ENCODE measurements at places on chromosomes 11 and 22.
A peak's percentile ranks its signal among the peaks of the same experiment; 100 is the strongest.

DNA sequence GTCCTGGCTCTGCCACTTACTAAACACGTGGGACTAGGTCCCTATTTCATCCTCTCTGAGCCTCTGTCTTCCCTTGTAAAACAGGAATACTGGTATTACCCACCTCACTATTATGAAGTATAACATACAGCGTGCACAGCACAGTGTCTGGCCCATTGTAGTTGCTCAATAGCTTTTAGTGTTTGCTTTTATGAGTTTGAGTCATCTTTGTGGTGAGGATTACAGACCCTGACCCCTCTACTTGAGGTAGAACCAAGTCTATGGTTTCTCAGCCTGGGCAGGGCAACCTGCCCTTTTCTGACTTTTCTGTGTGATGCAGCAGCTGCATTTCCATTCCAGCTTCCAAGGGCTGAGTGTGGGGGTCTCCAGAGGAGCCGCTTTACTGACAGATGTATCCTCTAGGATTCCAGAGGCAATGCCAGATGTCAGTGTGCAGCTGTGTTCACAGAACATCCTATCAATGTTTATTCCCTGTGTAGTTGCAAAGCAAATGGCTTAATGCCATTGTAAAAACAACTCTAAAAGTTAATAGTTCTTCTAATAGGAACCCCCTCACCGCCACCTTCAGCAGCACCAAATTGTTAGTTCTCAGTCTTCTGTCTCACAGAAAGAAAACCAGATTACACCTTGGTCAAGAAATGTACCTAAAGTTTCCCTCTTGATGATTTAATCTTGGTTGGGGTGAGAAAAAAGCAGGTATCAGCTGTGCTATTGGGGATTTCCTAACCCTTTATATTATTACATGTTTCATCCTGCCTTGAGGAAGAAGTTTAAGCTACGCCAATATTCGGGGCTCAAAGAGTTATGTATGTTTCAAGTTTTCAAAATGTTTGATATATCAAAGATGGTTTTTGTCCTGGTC lies 16.8 kb downstream of the PRR5L start:
- no peak for DNase-seq

DNA sequence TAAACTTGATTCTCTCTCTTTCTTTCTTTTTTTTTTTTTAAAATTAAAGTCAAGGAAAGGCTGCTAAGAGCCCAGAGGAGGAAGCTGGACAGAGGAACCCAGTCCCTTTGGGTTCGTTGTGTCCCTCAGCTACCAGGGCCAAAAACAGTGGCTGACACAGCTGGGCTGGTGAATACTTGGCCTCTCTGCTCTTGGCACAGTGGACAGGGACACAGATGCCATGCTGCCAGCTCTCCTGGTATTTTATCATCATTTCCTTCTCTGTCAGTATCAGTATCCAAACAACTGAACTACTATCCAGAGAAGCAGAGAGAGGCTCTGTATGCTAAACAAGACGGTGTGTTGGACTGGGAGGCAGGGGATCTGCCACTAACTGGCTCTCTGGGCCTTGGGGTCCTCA lies 123.7 kb upstream of the CCDC90B start:
- no peak for DNase-seq

GRCh38 chr22:17637490-17638181 lies 921 bp upstream of the BCL2L13 start:
- DNase-seq, result no peak

- no peak for DNase-seq
Observed at GRCh38 chr11:99424313-99425084, 403.8 kb downstream of the CNTN5 start.

- DNase-seq, result no peak
Observed at GRCh38 chr22:31055635-31056159, 25.4 kb upstream of the SMTN start.

DNA sequence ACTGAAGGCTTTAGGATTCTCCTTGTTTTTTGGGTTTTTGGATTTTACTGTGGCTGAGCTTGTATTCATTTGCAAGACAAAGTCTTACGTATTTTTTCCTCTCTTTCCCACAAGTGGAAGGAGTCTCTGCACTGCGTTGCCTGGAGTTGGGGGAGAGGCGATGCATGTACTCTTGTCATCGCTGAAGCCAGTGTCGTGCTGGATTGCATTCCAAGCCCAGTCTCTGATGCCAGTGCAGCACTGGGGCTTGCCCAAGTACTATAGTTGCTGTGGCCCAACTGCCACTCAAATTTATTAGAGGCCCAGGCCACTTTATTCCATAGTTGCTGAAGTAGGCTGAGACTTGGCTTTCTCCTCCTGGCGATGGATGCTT lies 230.2 kb downstream of the DYNC2H1 start:
- DNase-seq, result no peak

DNA sequence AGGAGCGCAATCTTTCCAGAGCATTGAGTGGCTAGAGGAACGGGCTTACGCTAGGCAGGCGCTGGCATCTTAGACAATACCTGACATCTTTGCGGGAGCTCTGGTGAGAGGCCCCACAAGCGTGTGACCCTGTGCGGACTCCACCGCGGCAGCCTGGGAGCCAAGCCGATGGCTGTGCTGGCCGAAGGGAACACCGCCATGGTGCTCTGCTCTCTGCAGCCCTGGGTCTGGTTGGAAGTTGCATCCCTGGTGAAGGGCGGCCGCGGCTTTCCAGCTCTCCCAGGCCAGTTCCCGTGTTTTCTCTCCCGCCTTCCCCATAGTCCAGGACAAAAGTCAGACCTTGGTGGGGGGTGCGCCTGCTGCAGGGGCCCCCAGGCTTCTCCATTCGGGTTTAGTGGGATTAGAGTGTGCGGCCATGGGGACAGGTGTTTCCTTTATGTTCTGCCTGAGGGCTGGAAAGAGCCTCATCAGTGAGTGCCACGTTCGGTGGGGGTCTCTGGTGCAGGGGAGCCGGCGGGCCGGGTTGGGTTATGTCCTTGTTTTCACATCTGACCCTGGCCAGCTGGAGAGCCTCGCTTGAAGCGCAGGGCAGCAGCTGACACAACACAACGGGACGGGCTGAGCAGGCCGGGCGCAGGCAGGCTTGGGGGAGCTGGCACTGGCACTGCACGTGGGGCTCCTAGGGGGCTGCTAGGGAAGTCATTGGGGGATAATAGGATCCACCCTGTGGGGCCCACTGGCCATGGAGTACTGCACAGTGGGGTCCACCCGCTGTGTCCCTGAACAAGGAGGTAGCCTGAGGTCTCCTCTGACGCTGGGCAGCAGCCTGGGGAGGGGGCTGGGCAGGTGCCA lies 94.8 kb downstream of the KCNQ1 start:
- no peak for DNase-seq

- DNase-seq, result no peak
Observed at GRCh38 chr11:113567867-113568544, 92.8 kb upstream of the DRD2 start.

GRCh38 chr22:33341611-33342010 lies 283.4 kb upstream of the SYN3 start:
- no peak for DNase-seq

DNA sequence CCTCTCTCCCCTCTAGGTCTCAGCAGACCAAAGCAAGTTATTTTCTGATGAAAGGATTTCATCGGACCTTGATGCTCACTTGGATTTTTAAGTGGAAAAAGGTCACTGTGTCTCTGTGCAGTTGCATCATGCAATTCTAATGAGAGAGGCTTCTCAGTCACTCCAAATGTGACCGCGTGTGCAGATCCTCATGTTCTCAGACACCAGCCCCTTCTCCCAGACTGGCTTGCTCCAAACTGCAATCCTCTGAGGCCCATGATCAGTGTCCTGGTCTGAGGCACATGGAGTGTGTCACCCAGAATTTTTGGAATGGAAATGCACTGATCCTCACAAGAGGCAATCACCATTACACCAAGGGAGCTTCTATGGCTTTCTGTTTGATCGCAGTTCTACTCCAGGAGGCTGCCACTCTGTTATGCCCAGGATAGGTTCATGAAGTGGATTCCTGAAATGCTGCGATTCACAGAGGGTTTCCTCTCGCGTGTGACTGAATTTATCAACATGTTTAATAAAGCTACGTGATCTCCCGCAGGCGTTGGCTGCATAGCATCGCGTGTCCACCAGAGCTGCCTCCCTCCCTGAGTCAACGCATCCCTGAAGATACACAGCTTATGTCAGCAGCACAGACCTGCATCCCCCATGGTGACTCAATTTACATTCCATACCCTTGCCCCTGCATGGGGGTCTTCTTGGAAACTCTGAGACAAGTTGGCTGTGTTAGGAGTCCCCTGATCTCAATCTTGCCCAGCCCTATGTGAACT lies 544.6 kb upstream of the B3GAT1 start:
- no peak for DNase-seq

- DNase-seq, result no peak
Observed at GRCh38 chr11:119990309-119991021, 147.4 kb downstream of the TRIM29 start.

- peak; percentile 46 for DNase-seq
Observed at GRCh38 chr11:1852877-1853276, at the start of gene LSP1. LSP1 (plus strand) TSS chr11:1853084; CDS start chr11:1853145, 61 bp downstream.

GRCh38 chr11:69208190-69209037 lies 52.7 kb downstream of the SMIM38 start:
- DNase-seq, result no peak

DNA sequence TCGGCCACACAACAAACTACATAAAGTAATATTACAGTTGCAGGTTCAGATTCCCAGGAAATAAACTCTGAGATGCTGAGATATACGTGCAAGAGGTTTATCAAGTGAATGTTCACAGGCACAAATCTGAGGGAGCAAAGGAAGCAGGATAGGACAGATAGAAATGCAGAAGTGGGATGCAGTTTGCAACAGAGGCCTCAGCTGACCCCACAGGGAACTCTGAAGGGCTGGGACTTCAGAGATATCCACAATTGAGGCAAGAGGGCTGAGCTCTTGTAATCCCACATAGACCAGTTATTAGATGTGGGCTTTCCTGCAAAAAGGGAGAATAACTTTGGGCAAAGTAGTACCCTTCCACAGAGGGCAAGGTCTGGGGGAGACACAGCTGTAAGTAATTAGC lies 25.4 kb upstream of the ARHGAP20 start:
- DNase-seq, result peak; percentile 5

DNA sequence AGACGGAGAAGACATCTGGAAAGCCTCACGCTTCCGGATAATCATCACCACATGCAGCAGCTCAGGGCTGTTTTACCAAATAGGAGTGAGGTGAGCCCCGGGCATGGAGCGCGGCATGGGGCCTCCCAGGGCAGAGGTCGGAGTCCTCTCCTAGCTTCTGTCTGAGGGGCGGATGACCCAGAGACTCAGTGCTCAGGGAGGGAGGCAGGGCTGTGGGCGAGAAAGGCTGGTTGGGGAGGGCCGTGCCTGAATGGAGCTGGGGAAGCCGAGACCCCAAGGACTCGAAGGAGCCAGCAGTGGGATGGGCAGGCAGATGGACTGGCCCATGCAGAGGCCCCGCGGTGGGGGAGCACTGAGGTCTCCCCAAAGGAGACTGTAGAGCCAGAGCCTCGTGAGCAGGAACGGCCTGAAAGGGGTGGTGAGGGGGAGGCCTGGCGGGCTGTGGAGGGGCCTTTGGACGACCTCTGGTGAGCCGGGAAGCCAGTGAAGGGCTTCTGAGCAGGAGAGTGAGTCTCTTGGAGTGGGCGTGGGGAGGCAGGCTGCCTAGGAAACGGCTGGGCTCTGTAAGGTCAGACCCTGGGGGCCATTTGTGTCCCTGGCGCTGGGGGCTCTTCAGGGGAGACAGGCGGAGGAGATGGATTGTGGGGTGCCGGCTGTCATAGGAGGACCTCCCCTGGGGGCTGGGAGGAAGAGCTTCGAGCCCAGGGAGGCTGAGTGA lies 24.7 kb upstream of the PANX2 start:
- no peak for DNase-seq

GRCh38 chr11:79388201-79388600 lies 52.6 kb downstream of the TENM4 start:
- no peak for DNase-seq

GRCh38 chr11:106249617-106250239 lies 172.3 kb downstream of the AASDHPPT start:
- DNase-seq, result no peak

GRCh38 chr11:9896902-9897301 lies 233.0 kb downstream of the SWAP70 start:
- DNase-seq, result no peak

- peak; percentile 80 for DNase-seq
Observed at GRCh38 chr11:11841723-11842420, at the start of gene USP47. USP47 (plus strand) TSS chr11:11841972; CDS start chr11:11842186, 214 bp downstream.

GRCh38 chr11:45394294-45395085 lies 108.3 kb upstream of the SYT13 start:
- DNase-seq, result no peak

- no peak for DNase-seq
Observed at GRCh38 chr11:66607126-66607834, 9.2 kb upstream of the RBM14 start.

- DNase-seq, result no peak
Observed at GRCh38 chr11:14089690-14090462, 127.4 kb downstream of the SPON1 start.

GRCh38 chr22:38223289-38223960 lies 21.6 kb downstream of the MAFF start:
- no peak for DNase-seq

DNA sequence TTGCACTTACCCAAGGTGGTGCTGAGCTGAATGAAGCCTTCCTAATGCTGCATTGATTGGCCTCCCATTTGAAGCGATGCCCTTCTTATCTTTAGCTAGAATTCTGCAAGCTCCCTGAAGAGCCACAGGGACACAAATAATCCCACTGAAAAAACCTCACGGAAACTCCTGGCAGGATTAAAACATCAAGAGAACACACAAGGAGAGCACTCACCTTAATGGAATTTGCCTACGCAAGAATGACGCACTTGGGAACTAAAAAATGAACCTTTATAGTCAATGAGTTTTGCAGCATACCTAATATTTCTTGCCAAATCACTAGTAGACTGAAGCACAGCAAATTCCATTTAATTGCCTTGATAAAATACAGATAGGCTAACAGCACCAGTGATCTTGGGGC lies 232.8 kb upstream of the UBASH3B start:
- no peak for DNase-seq

DNA sequence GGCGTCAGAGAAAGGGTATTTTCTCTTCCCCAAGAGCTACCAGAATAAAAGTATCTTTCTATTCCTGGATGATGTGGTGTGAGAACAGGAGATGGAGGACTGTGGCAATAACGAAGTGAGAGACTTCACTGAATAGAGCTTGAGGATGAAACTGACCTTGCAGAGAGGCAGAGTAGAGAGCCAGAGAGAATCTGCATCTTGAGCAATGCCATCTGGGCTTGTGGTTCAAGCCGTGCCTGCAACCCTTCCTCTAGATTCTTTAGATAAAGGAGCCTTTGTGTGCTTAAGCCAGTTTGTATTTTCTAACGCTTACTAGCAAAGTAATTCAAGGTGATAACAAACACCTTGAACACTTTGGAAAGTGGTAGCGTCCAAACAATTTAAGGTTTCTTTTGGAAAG lies 2.2 kb downstream of the ME3 start:
- peak; percentile 46 for DNase-seq

- no peak for DNase-seq
Observed at GRCh38 chr22:45968751-45969413, 8.1 kb downstream of the WNT7B start.

- no peak for DNase-seq
Observed at GRCh38 chr11:34243600-34244464, 114.0 kb downstream of the ABTB2 start.
